ENCODE measurements at places on chromosomes 7 and 10. TPM values are rescaled to one million over a fixed set of nuclear protein-coding genes. Genes with fewer than 3 reads are reported as not detected.

CPA1 gene
- not detected for total RNA-seq

MSANTD7 gene
- 23.5 TPM for total RNA-seq

EPHA1 gene
- total RNA-seq, result not detected

CCDC3 gene
- total RNA-seq, result not detected

All from OCI-LY7 (cell line).